Epithelial cell of esophagus (primary cell): ENCODE measurements at places on chromosomes 5 and 9.
A peak's percentile ranks its signal among the peaks of the same experiment; 100 is the strongest.

DNA sequence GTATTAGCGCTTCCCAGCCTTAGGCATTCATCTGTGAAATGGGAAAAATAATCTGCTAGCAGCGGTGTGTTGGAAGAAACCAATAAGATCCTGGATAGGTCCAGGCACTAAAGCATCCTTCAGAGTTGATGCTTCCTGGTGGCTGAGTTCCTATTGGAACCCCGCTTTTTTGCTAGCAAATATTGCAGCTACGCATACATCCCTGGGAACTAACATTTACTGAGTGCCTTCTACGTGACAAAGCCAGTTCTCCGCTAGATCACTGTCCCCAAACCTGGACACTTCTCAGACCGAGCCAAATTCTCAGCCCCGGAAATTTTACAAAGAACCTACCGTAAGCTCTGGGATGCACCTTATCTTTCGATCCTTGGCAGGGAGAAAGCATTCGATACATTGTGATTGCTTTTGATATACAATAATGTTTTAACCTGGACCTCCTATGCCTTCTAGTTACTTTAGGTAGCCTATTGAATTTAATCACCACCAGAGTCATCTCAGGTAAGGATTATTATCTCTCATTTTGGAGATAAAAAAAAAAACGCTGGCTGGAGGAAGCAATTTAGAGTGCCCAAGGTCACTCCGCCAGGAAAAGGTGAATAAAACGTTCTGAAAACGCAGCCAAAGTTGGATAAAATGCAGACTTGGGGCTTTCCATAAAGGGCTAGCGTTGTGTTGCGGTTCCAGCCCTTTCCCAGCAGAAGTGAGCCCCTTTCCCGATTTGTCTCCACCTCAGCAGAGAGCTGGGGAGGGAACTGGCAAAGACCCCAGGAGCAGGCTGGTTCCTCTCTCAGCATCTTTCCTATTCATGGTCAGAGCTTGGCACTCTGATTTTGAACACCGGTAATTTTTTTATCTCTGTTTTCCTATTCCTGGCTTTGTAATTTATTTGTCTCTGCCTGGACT is 2.6 kb upstream of the MSX2 start:
- DNase-seq: no peak

GRCh38 chr9:71647094-71647591 is 121.2 kb downstream of the CEMIP2 start:
- peak; percentile 82 for DNase-seq

- no peak for DNase-seq
Measured at GRCh38 chr9:98363644-98364043, 108.2 kb upstream of the TBC1D2 start.

- peak; percentile 27 for DNase-seq
Measured at GRCh38 chr5:8184455-8185063, 315.6 kb downstream of the MTRR start.

DNA sequence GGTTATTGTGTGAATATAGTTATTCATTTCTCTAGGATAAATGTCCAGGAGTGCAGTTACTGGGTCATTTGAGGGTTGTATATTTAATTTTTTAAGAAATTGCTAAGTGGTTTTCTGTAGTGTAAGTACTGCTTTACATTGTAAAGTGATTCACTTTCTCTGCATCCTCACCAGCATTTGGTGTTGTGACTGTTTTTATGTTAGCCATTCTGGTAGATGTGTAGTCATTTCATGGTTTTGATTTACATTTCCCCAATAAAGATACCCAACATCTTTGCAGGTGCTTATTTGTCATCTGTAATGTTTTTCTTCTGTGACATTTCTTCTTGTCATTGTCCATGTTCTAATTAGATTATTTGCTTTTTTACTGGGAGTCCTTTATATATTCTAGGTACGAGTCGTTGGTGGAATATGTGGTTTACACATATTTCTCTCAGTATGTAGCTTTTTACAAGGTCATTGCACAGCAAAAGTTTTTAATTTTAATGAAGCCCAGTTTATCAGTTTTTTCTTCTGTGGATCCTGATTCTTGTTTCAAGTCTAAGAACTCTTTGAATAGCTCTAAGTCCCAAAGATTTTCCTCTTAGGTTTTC is 34.0 kb downstream of the SCGB3A1 start:
- DNase-seq: no peak

- no peak for DNase-seq
Measured at GRCh38 chr9:137306066-137306849, 4.2 kb upstream of the NRARP start.

DNA sequence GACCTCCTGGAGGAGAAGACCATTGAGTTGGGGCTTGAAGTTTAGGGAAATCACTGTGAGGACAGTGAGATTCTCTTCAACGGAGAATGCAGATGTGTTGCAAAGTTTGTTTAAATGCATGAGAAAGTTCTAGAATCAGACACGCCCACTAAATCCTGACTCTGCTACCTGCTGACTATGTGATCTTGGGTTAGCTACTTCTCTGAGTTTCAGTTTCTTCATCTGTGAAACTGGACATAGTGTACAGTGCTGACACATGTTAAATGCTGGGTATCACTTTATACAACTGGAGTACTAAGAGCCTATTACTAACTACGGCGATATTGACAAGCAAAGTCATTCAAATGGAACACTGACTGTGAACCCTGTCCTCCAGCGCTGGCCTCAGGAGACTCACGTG is 255.5 kb downstream of the HSPA4 start:
- DNase-seq: peak; percentile 52

GRCh38 chr5:133925866-133926488 is 42.4 kb downstream of the C5orf15 start:
- DNase-seq: peak; percentile 54

DNA sequence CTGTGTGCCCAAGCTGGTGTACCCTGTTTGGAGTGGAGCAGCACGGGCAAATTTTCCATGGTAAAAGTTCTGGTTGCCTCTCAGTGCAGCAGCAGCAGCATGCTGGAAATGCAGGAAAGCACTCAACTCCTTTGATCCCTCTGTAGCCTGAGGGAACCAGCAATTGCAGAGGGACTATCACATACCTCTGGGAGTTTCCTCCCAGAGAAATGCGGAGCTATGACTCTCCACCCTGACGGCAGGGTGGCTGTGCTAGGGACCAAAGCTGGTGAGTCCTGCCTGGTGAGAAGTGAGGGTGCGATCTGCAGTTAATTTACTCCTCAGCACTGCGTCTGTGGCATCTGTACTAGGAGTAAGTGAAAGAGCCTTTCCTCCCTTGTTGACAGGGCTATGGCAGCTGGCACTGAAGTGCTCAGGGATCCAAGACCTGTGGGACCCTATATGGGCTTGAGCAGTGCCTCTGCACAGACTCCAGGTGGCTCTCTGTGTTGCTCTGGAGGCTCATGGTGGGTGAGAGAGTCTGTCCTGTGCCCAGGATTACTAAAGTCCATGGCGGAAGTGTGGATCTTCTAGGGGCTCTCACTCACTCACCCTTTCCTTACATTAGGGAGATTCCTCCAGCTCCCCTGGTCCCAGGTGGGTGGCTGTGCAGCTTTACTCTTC is 601.2 kb upstream of the TYRP1 start:
- DNase-seq: no peak
